Gastrocnemius medialis (tissue), 4 donors: ENCODE measurements at places on chromosomes 12 and 14. TPM values are rescaled to one million over a fixed set of nuclear protein-coding genes. Genes with fewer than 3 reads are reported as not detected.

Gene RPS6KL1
- 34.4 TPM for total RNA-seq

Gene IFT43
- total RNA-seq = 16.2 TPM

Gene PPP1R36
- total RNA-seq = 0.31 TPM

DNA sequence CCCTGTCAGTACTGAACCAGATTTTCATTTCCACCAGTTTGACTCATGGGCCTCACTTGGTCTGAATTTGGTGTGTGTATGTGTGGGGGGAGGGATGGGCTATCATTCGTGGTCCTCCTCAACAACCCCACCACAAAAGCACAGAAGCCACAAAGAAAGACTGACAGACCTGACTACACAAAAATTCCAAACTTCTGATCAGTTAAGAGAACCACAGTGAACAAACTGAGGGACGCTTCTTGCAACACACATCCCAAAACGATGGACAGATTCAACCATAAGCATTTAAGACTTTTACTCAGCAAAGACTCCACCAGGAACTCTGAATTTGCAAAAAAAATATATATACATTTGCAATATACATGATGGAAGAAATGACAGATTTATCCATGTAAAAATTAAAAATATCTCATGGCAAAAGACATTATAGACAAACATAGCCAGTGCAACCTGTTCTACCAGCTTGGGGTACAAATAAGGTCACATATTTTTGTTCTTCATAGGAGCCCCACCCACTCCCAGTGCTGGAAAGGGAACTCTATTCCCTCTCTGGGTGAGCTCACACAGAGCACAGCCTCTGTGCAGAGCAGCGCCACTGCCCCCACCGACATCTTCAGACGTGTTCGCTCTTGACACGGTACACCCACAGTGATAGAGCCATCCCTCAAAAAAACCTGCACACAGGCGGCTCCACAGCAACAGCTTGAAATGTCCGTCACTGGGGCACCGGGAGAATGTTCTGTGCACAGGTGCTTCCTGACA, 49.7 kb downstream of the JAG2 start:
- H3K4me3 ChIP-seq = no peak overlapping the region
- no peak overlapping the region for H3K27ac ChIP-seq

DNA sequence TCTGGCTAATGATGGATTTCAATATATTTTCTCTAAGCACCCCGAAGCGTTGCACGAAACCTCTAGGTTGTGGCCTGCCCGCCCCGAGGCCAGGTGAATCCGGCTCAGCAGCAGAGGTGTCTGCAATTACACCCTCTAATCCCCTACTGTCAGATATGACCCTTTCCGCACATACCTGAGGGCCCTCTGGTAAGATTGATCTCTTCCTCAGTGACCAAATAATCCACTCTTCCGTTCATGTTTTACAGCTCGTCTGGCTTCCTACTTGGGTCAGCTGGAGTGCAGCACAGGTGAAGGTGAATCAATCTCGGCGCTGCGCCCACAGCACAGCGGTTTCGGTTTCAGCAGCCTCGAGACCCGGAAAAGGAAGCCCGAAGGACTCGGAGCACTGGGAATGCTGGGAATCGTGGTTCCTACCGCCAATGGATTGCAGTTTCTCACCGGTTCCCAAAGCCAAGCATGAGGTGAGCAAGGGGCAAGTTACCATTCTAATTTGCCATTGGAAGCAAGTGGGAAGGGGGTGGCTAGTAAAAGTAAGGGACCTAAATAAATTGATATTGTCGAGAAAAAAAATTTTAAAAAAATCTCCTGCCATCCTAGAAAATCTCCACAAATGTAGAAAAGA, at the start of gene SYNJ2BP:
Gene SYNJ2BP, minus strand, starts transcription at position 366 of the 625 bp plus-strand sequence. Its CDS starts 127 bp downstream, at position 239.
- no peaks in the 10 kb centered on the region for H3K27me3 ChIP-seq
- peaks cover 13% of the 10 kb centered on the region for H3K4me1 ChIP-seq
- peak; percentile 54 for DNase-seq
- H3K36me3 ChIP-seq = no peaks in the 10 kb centered on the region

Gene PRPH
- total RNA-seq = not detected

DNA sequence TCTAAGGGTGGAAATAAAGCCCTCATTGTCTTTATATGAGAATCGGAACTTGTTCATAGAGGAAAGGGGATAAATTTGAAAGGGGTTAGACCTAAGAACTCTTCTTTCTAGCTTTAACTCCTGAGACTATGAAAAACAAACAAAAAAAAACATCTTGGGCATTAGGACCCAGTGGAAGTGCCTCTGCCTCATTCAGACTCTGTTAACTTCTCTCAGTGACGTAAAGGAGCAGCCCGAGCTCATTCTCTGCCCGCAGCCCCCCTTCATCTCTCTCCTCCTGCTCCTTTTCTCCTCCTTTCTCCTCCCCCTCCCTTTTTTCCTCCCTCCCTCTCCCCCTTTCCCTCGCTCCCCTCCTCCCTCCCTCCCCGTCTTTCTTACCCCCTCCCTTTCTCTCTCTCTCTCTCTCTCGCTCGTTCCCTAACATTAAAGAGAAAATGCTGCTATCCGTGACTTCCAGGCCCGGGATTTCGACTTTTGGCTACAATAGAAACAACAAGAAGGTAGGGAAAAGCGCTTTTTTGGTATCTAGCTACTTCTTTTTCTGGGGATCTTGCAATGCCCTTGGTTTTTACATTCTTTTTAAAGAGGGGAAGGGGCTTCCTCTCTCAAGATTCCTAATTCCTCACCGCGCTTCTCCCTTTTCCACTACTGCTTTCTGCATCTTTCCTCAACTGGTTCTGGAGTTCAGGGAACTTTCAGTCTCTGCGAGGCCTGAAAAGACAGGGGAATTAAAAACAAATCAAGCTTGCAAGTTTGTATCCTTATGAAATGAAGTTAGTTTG, at the start of gene RBMS2:
Gene RBMS2, plus strand, starts transcription at position 231 of the 782 bp plus-strand sequence. Its CDS starts 204 bp downstream, at position 435.
- no peaks in the 10 kb centered on the region for H3K4me1 ChIP-seq
- peak; percentile 55 for DNase-seq
- no peaks in the 10 kb centered on the region for H3K27me3 ChIP-seq
- H3K36me3 ChIP-seq = no peaks in the 10 kb centered on the region
- H3K4me3 ChIP-seq = peak within 1 kb of the TSS; percentile 51

DNA sequence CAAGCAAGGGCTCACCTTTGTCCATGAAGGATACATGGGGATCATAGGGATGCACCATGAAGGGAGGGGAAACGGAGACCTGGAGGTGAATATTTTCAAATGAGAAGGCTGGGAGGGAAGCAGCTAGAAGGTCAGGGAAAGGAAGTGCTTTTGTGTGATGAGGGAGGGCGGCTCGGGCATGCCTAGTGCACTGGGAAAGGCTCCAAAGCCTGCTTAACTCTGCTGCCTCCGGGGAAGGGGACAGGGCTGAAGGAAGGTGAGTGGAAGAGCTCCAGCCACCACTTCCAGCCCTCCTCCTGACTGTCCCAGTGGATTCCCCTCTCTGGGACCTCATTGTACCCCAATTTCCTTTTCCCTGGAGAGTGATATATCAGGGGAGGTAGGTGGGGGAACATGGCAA, 149.4 kb upstream of the PRMT8 start:
- DNase-seq = no peak
- H3K36me3 ChIP-seq = no peaks in the 10 kb centered on the region
- no peak overlapping the region for H3K27ac ChIP-seq
- no peaks in the 10 kb centered on the region for H3K27me3 ChIP-seq
